Left colon (tissue), 2 donors: ENCODE measurements at places on chromosomes 7 and 10. TPM values are rescaled to one million over a fixed set of nuclear protein-coding genes. Genes with fewer than 3 reads are reported as not detected.

Gene BTRC
- total RNA-seq: 15.5 TPM

DNA sequence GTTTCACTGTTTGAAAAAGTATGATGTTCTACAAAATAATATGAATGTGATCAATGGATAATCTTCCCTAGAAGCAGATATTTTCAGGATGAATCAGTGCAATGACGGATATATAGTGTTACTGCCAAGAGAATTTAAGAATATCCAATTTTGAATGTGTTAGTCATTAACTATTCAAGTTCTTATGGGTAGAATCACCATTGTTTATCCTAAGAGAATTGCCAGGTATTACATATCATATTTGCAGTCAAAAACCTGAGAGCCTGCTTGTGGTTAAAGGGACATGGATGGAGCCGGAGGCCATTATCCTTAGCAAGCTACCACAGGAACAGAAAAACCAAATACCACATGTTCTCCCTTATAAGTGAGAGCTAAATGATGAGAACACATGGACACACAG, 26.9 kb downstream of the AHR start:
- no peak for DNase-seq

GRCh38 chr10:84352251-84352842, 24.0 kb downstream of the CCSER2 start:
- DNase-seq: peak; percentile 66

DNA sequence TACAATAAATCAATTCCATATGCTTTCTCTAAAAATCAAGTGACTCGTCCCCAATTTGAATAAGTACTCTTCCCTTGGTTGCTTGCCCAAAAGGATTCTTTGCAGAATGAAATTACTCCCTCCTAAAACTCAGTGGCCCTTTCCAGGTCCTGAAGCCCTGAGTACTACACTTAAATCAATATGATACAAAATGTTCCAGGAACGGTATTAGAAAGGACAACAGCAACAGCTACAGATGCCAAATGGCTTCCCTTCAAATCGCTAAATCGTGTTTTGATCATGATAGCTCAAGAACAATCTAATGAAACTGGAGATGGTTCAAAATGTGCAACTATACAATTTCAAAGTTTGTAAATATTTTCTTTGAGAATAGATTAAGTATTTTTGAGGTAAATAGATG, 59.4 kb downstream of the TPK1 start:
- no peak for DNase-seq

GRCh38 chr7:12586271-12586670, 15.8 kb downstream of the SCIN start:
- no peak for DNase-seq

Gene PIP
- total RNA-seq: not detected

DNA sequence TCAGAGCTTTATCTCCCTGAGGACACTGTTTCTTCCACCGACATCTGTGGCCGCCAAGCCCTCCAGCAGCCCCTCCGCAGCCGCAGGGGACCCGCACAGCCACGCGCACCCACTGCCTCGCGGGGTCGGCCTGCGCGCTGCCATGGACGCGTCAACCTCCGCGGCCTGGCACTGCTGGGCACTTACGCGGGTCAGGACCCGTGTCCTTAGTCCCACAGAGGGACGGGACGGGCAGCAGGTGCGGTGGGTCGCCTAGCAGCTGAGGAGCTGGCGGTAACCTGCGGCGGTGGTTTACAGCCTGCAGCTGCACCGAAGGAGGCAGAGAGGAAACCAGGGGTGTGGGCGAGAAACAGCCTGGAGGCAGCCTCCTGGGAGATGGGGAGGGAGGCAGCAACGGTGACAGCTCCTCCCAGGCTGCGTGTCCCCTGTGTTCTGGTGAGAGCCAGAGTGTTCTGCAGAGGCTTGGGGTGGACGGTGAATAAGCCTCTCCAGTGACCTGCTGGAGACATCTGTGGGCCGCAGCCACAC, 61.3 kb downstream of the SEC61G start:
- no peak for DNase-seq

- peak; percentile 97 for DNase-seq
Observed at GRCh38 chr7:901388-902154, 25.2 kb downstream of the GET4 start.

Gene SLC16A12
- 0.78 TPM for total RNA-seq
